Dermis microvascular lymphatic vessel endothelial cell (primary cell): ENCODE measurements at places on chromosomes 16 and 17. TPM values are rescaled to one million over a fixed set of nuclear protein-coding genes. Genes with fewer than 3 reads are reported as not detected.

KRT31 gene
- total RNA-seq = not detected in 2 replicates

PABPN1L gene
- not detected in 2 replicates for total RNA-seq

KRT27 gene
- total RNA-seq = not detected in 2 replicates

SAMD14 gene
- total RNA-seq = 2.8 and 6.8 TPM in 2 replicates

SLFN12L gene
- under 0.01 TPM in 2 replicates for total RNA-seq

TBC1D3H gene
- total RNA-seq = not detected in 2 replicates

UMOD gene
- total RNA-seq = not detected in 2 replicates

BAHCC1 gene
- total RNA-seq = 2.1 and 6.3 TPM in 2 replicates

CDH5 gene
- total RNA-seq = 263 and 363 TPM in 2 replicates
